Hepatocyte (in vitro differentiated cells): ENCODE measurements at places on chromosomes 6 and 20. TPM values are rescaled to one million over a fixed set of nuclear protein-coding genes. Genes with fewer than 3 reads are reported as not detected.

DNAH8 gene
- total RNA-seq: 0.03 and 0.12 TPM in 2 replicates

DEFB119 gene
- total RNA-seq: not detected in 2 replicates

GLO1 gene
- total RNA-seq: 157 and 170 TPM in 2 replicates

XKR7 gene
- 0.12 and 0.37 TPM in 2 replicates for total RNA-seq

GRIK2 gene
- total RNA-seq: 5.1 and 6.2 TPM in 2 replicates

ZNF391 gene
- 4.1 and 4.3 TPM in 2 replicates for total RNA-seq

ELMO2 gene
- total RNA-seq: 42.3 and 50.5 TPM in 2 replicates

STMND1 gene
- total RNA-seq: 0.27 TPM in 1 of 2 replicates, not detected in the other

TRERF1 gene
- 3.1 and 5.1 TPM in 2 replicates for total RNA-seq

TMC2 gene
- total RNA-seq: not detected in 2 replicates

LPA gene
- total RNA-seq: 1.1 and 1.4 TPM in 2 replicates

POM121L2 gene
- 0.04 TPM in 1 of 2 replicates, not detected in the other for total RNA-seq

BTNL2 gene
- total RNA-seq: not detected in 2 replicates

SGK2 gene
- 20.6 and 21.2 TPM in 2 replicates for total RNA-seq

MTRF1L gene
- total RNA-seq: 16.7 and 17.4 TPM in 2 replicates

OPRL1 gene
- total RNA-seq: 1.1 and 1.5 TPM in 2 replicates

CARMIL1 gene
- total RNA-seq: 37.3 and 40.6 TPM in 2 replicates

ENPP4 gene
- 11.2 and 12.2 TPM in 2 replicates for total RNA-seq

TBCC gene
- total RNA-seq: 28.9 and 30.2 TPM in 2 replicates

MATN4 gene
- 0.57 TPM in 1 of 2 replicates, not detected in the other for total RNA-seq

ZC2HC1B gene
- not detected in 2 replicates for total RNA-seq

LPIN3 gene
- 14.9 and 22.4 TPM in 2 replicates for total RNA-seq

MRPL18 gene
- 93.5 and 96.4 TPM in 2 replicates for total RNA-seq

NR2E1 gene
- total RNA-seq: not detected in 2 replicates

CYP39A1 gene
- total RNA-seq: 7.5 and 9.2 TPM in 2 replicates

SSTR4 gene
- 0.24 and 0.53 TPM in 2 replicates for total RNA-seq
